Muscle of arm (tissue), 14 donors: ENCODE measurements at places on chromosomes 12 and 14. TPM values are rescaled to one million over a fixed set of nuclear protein-coding genes. Genes with fewer than 3 reads are reported as not detected.

DNA sequence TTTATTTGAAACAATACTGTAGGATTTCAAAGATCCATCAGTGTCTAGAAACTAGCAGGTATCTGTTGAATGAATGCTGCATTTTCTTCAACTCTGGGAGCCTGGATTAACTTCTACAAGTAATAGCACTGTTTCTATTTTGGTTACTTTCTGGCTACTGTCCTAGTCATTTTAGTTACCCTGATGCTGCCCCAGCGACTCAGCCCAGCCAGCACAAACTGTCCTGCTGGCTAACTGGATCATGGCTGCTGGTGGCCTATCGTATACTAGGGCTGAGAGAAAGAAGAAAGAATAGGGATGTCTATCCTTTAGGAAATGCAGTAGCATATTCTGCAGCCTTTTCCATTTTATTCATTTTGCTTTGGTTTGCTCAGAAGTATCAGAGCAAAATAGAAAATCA is 53.9 kb downstream of the NTN4 start:
- no peak for DNase-seq

- DNase-seq: peak; percentile 7
Observed at GRCh38 chr12:119988472-119989360, at the start of gene BICDL1. BICDL1 (plus strand) TSS chr12:119989236; CDS start chr12:119989869, 633 bp downstream.

Gene ASPG
- polyA plus RNA-seq: 2.9 TPM

Gene TAS2R50
- not detected for polyA plus RNA-seq

Gene HCAR1
- polyA plus RNA-seq: 0.22 TPM

Gene CLSTN3
- not detected for polyA plus RNA-seq

GRCh38 chr14:32620303-32620702 is 291.2 kb downstream of the AKAP6 start:
- no peak for DNase-seq
